ENCODE measurements at places on chromosomes 1 and 21.

GRCh38 chr1:109441069-109441468, 14.8 kb upstream of the PSMA5 start:
- DNase-seq = no peak

DNA sequence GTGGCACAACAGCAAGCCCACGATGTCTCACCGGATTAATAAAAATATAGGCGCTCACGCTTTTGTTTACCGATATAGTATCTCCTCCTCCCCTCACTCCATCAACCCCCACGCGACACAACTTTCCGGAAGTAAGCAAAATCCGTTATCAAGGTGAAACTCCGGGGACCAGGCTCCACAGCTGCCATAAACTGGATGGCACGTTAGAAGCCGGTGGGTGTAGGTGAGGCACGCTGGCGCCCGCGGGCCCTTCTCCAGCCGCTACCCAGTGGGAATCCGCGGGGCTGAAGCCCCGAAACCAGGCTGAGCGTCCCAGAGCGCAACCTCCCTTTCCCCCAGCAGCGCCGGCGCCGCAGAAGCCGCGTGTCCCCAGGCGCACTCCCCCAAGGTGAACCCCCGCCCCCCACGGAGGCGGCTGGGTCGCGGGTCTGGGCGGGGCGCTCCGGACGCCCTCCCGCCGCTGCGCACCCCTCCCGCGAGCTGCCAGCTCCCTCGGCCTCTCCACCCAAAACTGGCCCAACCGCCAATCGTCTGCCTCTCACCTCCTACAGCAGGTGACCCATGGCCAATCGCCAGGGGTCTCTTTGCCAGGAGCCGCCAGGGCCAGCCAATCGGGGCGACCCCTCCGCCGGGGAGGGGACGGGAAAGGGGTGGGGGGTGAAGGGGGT, 112.4 kb downstream of the OSBPL9 start:
- DNase-seq = peak; percentile 97

GRCh38 chr1:109770331-109771095, 6.8 kb upstream of the EPS8L3 start:
- DNase-seq = no peak

- no peak for DNase-seq
Measured at GRCh38 chr1:1426496-1427105, 5.5 kb upstream of the ANKRD65 start.

DNA sequence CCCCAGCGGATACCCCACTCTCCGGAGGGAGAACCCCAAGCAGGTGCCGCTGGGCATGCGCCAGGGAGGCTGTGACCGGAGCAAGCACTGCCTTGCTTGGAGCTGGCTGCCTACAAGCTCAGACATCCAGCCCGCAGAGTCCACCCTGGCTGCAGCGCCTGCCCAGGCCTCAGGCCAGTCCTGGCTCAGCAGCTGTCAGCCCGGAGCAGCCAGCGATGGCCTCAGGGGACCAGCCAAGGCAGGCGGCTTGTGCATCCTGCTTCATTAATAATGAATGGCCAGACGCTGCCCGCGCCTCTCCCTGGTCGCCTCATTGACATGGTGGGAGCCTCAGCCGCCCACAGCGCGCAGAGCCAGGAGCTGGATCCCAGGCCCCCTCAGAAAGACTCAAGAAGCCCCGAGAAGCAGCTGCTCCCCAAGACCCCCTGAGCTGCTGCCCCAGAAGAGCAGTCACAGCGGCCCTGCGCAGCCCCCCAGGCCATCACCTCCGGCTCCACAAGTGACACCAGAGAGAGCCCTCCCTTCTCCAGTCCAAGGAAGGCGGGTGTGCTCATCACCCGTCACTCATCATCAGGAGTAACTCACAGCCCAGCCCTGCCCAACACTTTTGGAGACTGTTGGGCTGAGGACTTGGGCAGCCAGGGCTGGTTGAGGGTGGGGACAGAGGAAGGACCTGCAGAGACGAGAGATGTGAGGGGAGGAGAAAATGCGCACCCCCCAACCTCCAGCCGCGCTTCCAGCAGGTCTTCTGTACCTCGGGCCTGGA, 19.6 kb downstream of the KCNAB2 start:
- DNase-seq = no peak

DNA sequence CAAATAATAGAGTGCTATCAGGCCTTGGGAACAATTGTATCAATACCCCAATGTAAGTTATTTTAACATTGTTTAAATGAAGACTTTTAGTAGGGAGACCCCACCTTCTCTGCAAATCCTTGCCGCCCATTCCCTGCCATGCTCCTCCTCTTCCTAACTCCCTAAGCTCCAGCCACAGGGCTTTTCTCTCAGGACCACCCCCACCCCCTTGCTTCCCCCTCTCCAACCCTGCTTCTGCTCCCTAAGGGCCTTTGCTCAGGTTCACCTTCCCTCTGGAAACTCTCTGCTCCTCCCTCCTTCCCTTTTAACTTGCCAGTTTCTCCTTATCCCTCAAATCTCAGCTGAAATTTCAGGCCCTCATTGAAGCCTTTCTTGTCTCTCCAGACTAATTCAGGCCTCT, 16.8 kb downstream of the CCDC190 start:
- no peak for DNase-seq

DNA sequence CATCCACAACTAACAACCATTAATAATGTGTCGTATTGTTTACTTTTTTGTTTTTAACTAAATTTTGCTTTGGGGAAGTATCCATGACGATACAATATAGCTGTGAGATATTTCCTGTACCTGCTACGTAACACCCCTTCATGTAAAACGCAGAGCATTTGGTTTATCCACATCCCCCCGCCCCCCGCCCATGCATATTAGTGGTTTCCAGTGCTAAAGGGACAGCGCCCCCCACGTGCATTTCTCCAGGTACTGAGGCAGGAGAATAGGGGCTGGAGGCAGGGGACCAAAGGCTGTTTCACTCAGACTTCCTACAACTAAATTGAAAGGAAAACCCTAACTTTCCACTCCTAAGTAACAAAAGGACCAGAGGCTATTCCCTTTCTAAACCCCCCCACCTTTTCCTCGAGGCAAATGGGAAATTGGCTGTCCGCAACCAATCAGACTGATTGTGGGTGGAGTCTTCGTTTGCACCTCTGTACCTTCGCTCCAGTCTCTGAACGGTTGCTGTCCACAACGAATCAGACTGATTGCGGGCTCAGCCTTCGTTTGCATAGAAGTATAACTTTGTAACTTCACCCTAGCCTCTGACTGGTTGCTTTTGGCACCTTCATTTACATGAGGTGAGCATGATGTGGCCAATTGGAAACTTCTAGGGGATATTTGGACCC, 12.2 kb upstream of the RIPK4 start:
- DNase-seq = no peak
